Kidney glomerular epithelial cell (primary cell): ENCODE measurements at places on chromosomes 3 and 15.

DNA sequence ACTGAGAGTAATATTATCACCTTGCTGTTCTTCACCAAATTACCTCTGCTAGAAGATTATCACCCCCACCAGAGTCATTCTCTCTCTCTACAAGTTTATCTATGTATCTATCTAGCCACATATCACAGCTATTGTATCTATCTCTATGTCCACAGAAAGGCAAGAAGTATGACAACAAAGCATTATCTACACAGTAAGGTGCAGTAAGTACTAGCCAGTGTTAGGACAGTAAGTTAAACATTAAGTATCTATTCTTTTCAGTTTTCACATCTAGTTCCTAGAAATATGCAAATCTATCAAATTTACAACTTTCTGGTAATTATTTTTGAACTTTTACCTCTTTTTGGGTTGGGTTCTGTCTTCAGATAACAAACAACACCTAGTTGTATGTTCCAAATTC lies 26.5 kb upstream of the XXYLT1 start:
- DNase-seq, result no peak

- peak; percentile 36 for DNase-seq
Observed at GRCh38 chr15:33729653-33730052, 238.6 kb upstream of the CHRM5 start.

DNA sequence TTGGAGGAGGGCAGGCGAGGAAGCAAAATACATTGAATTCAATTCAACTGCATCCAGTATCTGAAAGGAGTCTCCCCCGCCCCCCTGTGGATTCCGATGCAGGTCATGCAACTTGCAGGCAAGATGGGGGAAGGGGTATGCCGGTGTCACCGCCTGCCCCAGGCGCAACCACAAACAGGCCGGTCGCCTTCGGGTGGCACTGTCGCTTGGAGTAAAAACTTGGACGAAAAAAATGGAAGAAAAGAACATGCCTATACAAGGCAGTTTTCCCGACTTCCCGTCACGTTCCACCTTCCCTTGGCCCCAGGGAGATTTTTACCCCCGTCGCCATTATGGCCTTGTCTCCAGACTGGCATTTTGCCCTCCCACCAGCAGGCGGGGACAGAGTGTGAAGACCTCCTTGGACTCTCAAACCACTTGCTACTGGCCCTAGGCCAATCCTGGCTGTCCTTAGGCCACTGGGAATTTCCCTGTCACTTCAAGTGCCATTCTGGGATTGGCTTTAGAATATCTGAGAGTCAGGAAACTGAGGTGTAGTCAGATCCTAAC lies 1.6 kb upstream of the NTRK3 start:
- no peak for DNase-seq

DNA sequence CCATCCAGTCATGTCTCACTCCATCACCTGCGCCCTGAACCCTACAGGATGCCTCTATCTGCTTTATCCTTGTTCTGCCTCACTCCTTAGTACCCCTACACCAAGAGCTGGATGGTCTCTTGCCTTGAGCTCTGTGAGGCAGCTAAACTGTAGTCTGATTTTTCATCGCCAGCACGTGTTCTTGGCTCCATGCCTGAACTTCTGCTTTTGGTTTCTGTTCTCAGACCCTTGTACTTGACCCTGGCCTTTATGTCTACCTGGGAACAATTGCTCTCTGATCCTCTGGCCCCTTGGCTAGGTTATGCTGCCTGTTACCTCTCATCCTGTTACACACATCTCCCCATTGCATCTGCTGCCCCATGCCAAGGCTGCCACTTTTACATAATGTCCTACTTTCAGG lies 318.0 kb upstream of the LMCD1 start:
- DNase-seq, result no peak

DNA sequence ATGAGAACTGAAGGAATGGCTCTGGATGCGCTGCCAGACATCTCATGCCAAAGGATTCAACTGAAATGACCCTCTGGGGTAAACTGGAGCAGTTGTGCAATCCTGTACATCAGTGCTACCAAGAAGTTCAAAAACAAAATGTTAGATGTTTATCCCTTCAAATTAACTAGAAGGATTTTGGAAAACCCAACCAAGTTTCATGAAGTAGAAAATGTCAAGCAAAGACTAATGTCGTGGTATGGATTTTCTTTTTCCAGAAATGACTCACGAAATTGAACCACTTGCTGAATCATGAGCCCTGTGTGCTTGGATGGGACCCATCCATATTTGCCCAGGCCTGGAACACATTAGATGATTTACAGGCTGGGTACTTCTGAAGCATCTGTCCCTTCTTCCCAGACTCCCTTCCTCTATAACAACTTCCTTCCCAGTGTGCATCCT lies 101.6 kb downstream of the LRTM1 start:
- DNase-seq, result no peak

- DNase-seq, result no peak
Observed at GRCh38 chr15:57656434-57656833, 50.1 kb upstream of the POLR2M start.

DNA sequence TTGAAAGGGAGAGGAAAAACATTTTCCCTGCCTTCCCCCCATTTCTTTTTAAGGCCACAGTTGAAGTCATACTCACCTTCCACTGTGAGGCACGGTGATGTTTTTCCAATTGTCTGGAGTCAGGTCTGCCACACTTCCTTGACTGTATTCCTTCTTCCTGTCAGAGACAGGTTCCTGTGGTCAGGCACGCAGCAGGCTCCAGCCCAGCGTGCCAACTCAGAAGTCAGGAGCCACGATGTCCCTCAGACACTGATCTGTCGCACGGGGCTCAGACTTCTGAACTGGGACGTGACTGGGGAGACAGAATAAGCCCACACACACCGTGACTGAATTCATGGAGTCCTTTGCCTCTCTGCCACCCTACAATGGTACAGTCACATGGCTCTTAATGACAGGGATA lies 41.2 kb upstream of the ADAMTS9 start:
- DNase-seq, result no peak

- DNase-seq, result peak; percentile 50
Observed at GRCh38 chr3:58025837-58026569, 17.8 kb downstream of the FLNB start.

- no peak for DNase-seq
Observed at GRCh38 chr3:182019926-182020325, 308.2 kb downstream of the SOX2 start.

GRCh38 chr3:149575961-149576564 lies 81.8 kb downstream of the WWTR1 start:
- peak; percentile 91 for DNase-seq

DNA sequence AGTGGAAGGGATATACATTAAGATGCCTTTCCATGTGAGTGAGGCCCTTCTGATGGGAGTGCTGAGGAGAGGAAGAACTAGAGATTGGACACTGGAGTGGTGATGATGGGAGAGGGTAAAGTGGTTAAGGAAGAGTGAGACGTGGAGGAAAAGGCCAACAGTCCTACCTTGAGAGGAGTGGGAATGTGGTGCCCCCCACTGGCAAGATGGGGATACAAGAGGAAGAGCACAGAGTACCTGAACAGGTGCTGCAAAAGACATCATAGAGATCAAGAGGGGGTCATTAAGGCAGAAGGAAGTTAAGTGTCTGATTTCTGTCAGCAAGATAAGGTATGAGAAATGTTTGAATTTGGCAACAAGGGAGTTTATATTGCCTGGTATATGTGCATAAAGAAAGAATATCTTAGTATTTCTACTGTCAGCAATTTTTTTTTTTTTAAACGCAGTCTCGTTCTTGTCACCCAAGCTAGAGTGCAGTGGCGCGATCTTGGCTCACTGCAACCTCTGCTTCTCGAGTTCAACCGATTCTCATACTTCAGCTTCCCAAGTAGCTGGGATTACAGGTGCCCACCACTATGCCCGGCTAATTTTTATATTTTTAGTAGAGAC lies 34.0 kb downstream of the ARIH2 start:
- no peak for DNase-seq

DNA sequence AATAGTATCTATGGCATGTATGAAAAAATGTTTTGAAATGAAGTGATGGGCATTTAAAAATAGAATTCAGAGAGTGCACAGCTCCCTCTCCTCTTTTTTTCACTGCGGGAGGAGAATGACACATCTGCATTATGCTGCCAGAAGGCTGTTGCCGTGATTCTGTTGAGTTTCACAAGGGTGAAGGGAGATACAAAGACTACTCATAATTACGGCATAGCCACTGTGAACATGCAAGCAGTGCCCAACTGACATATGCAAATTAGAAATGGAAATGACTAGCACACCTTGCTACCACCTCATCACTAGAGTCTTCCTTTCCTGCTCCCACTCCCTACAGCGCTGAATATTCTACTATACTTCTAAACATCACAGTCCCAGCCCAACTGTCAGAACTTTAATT lies 20.1 kb downstream of the IFT57 start:
- DNase-seq, result no peak

DNA sequence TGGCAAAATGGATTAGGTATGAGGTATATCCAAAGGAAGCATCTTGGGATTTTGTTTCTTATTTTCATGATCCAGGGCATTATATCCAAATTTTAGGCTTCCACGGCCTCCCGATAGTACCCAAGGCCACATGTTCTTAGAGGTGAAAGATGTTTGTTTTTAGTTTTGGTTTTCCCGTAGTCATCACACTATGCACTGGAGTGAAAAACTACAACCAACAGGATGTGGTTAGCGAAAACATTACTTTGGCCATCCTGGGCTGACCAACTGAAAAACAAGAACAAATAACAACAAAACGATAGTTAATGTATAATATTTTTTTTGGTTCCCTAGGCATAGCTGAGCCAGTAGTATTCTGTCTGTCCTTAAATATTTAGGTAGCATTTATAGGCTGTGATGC lies 749.7 kb downstream of the GRM7 start:
- DNase-seq, result no peak

DNA sequence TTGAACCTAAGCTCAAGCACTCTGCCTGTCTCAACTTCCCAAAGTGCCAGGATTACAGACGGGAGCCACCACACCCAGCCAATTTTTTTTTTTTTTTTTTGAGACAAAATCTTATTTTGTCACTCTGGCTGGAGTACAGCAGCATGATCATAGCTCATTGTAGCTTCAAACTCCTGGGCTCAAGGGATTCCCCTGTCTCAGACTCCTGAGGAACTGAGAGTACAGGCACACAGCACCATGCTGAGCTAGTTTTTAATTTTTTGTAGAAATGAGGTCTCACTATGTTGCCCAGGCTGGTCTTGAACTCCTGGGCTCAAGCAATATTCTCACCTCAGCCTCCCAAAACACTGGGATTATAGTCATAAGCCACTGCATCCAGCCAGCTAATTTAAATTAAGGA lies 36.8 kb upstream of the SUCLG2 start:
- no peak for DNase-seq

- DNase-seq, result no peak
Observed at GRCh38 chr3:45468326-45468725, 80.0 kb downstream of the LARS2 start.

DNA sequence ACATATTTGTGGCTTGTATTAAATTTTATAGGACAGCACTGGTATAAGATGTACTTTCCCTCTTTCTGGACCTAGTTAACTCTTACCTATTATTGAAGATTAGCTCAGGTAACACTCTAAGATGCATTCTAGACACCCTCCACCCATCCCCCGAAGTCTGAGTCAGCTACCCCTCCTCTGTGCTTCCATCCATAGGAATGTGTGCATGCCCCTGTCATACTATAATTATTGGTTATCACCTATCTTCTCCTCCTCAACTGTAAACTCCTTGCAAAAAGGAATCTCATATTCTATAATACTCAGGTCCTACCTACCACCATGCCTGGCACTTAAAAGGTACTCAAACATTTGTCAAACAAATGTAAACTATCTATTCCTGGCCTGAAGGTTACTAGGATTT lies 3.0 kb downstream of the PEAK1 start:
- DNase-seq, result no peak

- DNase-seq, result no peak
Observed at GRCh38 chr3:154071146-154071545, 50.0 kb upstream of the ARHGEF26 start.

DNA sequence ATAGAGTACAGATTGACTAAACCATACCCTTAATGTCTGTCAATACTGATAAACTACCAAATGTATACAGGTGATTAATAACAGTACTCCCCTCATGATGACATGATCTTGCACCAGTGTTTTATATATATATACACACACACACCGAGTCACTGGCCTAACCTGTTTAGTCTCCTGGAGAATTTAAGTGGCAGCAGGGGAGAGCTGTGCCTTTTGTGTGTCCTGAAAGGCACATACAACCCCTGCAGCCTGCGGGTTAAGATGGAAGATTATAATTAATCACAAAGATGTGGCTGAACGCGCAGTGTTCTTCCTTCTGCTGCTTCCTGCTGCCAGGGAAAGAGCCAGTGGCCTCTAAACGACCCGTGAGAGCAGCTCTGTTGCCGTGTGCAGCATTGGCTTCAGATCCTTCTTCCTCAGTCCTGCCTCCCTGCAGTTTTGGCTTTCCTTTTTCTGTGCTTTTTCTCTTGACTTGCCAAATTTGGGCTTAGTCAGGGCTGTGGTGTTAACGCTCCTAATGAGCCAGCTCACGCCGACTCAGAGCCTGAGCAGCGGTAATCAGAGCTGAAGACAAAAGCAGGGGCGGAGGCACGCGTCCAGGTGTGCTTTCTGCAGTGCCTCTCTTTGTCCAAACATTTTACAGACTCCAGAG lies 42.5 kb upstream of the UBE3A start:
- no peak for DNase-seq

DNA sequence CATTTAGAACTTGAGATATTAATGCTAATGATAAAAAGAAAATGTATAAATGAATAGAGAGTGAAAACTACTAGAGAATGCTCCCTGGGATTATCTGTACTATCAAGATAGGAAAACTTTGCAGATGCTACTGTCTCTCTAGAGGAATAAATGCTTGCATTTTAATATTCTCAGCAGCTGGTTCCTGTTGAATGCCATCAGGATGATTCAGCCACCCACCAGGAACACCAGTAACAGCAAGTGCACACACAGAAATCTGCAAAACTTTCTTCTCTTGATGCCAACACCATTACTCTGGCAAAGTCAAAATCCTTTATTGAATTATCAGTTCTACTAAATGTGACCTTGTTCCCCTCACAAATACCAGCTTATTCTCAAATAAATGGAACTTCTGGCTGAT lies 148.4 kb downstream of the TIGIT start:
- DNase-seq, result peak; percentile 54

- DNase-seq, result no peak
Observed at GRCh38 chr3:30680789-30681648, 74.6 kb downstream of the TGFBR2 start.

- no peak for DNase-seq
Observed at GRCh38 chr3:147757866-147758265, 348.7 kb downstream of the ZIC1 start.

- no peak for DNase-seq
Observed at GRCh38 chr3:420584-420983, 224.0 kb downstream of the CHL1 start.

GRCh38 chr3:168141405-168141998 lies 45.8 kb upstream of the GOLIM4 start:
- no peak for DNase-seq
